ENCODE measurements at places on chromosomes 4 and X. TPM values are rescaled to one million over a fixed set of nuclear protein-coding genes. Genes with fewer than 3 reads are reported as not detected.

DNA sequence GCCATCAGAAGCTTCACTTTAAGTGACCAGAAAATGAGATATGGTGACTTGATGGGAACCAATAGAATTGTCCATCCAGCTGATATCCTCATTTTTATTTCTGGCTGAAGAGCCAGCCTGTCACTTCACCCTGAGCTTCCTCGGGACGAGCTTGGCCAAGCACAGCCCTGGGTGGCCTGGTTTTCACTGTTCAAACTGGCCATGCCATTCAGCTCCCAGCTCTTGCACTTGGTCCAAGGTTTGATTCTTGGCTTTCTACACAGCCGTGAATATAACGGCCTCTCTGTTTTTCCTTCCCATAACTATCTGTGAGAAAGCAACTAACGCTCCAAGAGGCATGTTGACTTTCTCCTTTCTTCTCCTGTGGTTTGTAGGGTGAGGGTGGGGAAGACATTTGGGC, 71.9 kb downstream of the LIMCH1 start:
- H3K36me3 ChIP-seq: no peaks in the 10 kb centered on the region
- H3K4me3 ChIP-seq: no peak overlapping the region
- no peak overlapping the region for H3K27ac ChIP-seq
- H3K4me1 ChIP-seq: peaks cover 22% of the 10 kb centered on the region

DNA sequence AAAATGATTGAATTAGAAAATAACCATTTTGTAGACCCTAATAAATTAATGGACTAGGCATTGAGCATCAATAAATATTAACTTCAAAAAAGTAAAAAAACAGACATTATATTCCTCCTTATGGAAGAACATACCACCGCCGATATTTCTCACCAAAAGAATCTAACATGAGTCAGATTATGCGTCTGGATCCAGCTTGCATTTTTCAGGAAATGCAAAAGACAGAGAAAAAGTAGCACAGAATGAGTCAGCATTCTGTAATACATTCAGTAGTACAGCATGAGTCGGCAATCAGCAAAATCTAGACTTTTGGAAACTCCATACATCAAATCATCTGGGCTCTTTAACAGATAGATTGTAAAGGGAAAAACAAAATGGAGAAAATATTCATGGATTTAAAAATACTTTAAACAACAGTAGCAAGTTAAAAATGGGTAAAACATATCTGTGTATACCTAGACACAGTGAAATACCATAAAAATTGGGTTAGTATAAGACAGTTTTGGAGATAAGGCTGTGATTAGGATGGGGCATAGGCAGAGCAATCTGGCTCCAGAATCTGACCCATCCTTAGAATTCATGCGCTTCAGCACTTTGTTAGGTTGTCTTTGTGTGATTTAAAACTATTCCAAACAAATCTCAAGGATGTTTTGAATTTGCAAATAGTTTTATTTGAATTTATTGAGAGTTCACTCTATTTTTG, 633.0 kb upstream of the FAM241A start:
- peaks cover 4% of the 10 kb centered on the region for H3K4me1 ChIP-seq
- DNase-seq: no peak
- no peak overlapping the region for H3K27ac ChIP-seq
- no peaks in the 10 kb centered on the region for H3K36me3 ChIP-seq
- no peak overlapping the region for H3K4me3 ChIP-seq
- no peaks in the 10 kb centered on the region for H3K27me3 ChIP-seq

DNA sequence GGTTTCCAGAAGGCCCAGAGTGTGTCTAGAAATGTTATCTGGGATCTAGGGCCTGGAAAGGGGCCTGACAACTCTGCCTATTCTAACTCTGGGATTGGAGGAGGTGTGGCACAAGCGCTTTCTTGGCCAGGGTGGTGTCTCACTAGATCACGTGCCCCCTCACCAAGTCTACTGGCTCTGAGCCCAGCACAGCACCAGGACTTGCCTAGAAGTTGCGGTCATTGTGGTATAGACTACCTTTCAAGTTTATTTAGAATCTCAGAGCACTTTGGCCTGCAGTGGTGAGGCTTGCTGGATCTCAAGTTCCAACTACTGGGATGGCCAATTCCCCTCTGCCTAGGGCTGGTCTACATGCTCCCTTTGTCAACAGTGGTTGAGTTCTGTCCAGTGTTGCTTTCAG, 223.3 kb upstream of the MAGEB2 start:
- H3K36me3 ChIP-seq: no peaks in the 10 kb centered on the region
- no peak for DNase-seq
- no peaks in the 10 kb centered on the region for H3K4me1 ChIP-seq
- H3K27me3 ChIP-seq: no peaks in the 10 kb centered on the region
- no peak overlapping the region for H3K27ac ChIP-seq

DNA sequence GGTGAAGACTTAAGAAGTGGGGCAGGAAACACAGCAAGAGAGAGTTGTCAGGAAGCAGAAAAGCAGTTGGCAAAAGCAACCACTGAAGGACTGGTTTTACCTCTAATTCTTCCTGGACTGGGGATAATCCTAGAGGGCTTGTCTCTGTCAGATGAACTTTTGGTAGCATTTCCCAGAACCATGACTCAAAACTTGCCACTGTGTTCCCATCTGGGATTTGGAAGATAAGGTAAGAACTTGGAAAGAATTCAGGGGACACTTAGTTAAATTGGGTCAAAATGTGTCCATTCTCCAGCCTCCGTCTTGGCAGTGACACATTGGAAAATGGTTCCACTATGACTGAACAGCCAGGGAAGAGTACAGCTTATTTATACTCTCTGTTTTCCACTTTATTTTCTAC, 55.7 kb downstream of the CD38 start:
- no peak for DNase-seq
- no peak overlapping the region for H3K4me3 ChIP-seq
- H3K4me1 ChIP-seq: no peaks in the 10 kb centered on the region
- no peaks in the 10 kb centered on the region for H3K27me3 ChIP-seq
- H3K27ac ChIP-seq: no peak overlapping the region

- no peaks in the 10 kb centered on the region for H3K27me3 ChIP-seq
- H3K36me3 ChIP-seq: no peaks in the 10 kb centered on the region
- no peak overlapping the region for H3K27ac ChIP-seq
- H3K4me1 ChIP-seq: no peaks in the 10 kb centered on the region
- DNase-seq: no peak
- no peak overlapping the region for H3K4me3 ChIP-seq
Measured at GRCh38 chrX:125404667-125405160, 85.0 kb downstream of the TEX13C start.

- no peak for DNase-seq
- no peaks in the 10 kb centered on the region for H3K4me1 ChIP-seq
- H3K27me3 ChIP-seq: no peaks in the 10 kb centered on the region
- H3K36me3 ChIP-seq: no peaks in the 10 kb centered on the region
- no peak overlapping the region for H3K27ac ChIP-seq
Measured at GRCh38 chr4:188374871-188375270, 235.6 kb downstream of the TRIML1 start.

DNA sequence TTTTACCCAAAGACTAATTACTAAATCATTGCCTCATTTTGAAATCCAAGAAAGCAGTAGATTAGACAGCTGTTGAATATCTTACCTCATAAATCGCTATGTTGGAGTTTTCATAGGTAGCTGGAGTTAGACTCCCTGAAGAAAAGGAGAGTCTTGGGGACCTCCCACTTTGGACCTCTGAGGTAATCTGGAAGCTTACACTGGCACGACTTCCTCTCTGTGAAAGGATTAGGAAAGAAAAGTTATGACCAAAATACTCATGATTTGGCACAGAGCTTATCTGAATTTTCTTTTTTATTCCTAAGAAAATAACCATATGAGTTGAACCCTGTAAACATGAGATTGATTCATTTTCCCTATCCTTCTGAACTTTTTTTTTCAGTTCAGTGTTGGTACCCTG, 40.6 kb downstream of the GUCY2F start:
- H3K27ac ChIP-seq: no peak overlapping the region
- DNase-seq: no peak
- no peaks in the 10 kb centered on the region for H3K4me1 ChIP-seq

- no peak overlapping the region for H3K4me3 ChIP-seq
- no peak for DNase-seq
- H3K27ac ChIP-seq: no peak overlapping the region
- H3K4me1 ChIP-seq: peaks cover 6% of the 10 kb centered on the region
Measured at GRCh38 chr4:65665771-65666523, 4.3 kb downstream of the EPHA5 start.

GRCh38 chrX:109845996-109846395, 112.9 kb upstream of the ACSL4 start:
- no peak for DNase-seq
- peaks cover 4% of the 10 kb centered on the region for H3K4me1 ChIP-seq
- H3K27me3 ChIP-seq: no peaks in the 10 kb centered on the region

GRCh38 chr4:117941611-117942010, 92.7 kb upstream of the NDST3 start:
- H3K4me3 ChIP-seq: no peak overlapping the region
- no peak for DNase-seq
- no peak overlapping the region for H3K27ac ChIP-seq
- no peaks in the 10 kb centered on the region for H3K27me3 ChIP-seq

DNA sequence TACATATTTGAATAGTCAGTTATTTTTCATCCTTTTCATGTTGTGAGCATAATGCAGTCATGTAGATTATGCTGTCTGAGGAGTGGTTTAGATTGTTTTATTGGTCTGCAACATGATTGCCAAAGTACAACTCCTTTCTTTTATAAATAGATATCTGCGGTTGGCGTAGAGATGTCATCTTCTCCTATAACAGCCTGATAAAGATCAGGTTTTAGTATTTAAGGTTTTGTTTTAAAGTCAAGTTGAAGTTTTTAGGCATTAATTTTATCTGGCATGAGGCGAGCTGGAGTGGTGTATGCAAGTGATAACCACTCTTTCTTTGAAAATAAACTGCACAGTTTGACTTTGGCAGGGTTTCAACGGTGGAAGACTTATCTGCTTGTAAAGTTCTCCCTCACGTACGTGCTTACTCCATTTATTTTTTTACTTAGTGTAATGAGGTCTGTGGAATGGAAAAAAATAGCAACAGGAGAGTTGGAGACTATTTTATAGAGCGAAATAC, 126.3 kb downstream of the FBXO8 start:
- H3K4me3 ChIP-seq: no peak overlapping the region
- no peaks in the 10 kb centered on the region for H3K27me3 ChIP-seq
- H3K4me1 ChIP-seq: peaks cover 40% of the 10 kb centered on the region
- H3K36me3 ChIP-seq: no peaks in the 10 kb centered on the region

DNA sequence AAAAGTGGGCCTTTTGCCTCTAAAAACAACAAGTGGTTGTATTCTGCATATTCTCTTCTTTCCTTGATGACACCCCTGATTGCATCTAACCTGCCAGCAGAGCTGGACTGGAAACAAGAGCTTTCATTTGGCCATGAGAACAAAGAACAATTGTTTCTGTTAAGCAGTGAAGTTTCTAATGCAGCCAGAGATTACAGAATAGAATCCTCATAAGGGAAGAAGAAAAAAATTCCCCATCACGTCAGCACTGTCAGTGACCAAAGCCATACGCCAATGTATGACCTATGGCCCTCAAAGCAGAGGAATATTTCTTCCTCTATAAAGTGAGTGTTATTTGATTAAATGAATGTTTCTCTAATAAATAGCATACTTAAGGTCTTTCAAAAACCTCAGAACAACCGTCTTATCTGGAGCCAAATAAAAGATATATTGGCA, 529.1 kb upstream of the INTU start:
- no peaks in the 10 kb centered on the region for H3K4me1 ChIP-seq
- DNase-seq: no peak
- no peak overlapping the region for H3K4me3 ChIP-seq
- no peaks in the 10 kb centered on the region for H3K27me3 ChIP-seq
- H3K36me3 ChIP-seq: no peaks in the 10 kb centered on the region
- no peak overlapping the region for H3K27ac ChIP-seq

Gene CXCL6
- 0.03 TPM for polyA plus RNA-seq

Gene UGT2B10
- not detected for polyA plus RNA-seq

Gene ARAP2
- not detected for polyA plus RNA-seq

Gene TTC29
- not detected for polyA plus RNA-seq

Gene USP26
- not detected for polyA plus RNA-seq

Gene TCP11X1
- polyA plus RNA-seq: not detected
